Activated CD4-positive, alpha-beta T cell treated with anti-CD3 and anti-CD28 coated beads, Interleukin-2, amount 10 ng/mL, durations not matched to agents 24 days and 14 days (primary cell): ENCODE measurements at places on chromosomes 2 and 18.

DNA sequence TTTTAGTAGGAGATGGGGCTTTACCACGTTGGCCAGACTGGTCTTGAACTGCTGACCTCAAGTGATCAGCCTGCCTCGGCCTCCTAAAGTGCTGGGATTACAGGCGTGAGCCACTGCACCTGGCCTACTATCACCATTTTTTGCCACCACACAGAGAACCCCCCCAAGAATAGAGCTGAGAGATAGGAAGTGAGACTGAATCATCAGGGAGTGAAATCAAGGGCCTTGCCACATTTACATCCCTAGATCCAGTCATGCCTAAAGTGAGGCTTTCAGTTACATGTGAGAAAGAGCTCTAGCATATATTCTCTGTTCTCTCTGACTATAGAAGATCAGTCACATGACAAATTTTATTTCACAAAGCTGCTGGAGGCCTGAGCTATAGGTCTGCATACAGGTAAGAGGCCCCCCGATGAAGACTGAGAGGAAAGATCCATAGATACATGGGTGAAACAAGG is 28.0 kb upstream of the KCMF1 start:
- no peaks in the 10 kb centered on the region for H3K27me3 ChIP-seq
- H3K4me3 ChIP-seq: no peak overlapping the region
- H3K27ac ChIP-seq: peak overlapping the region; percentile 79
- peaks cover 22% of the 10 kb centered on the region for H3K36me3 ChIP-seq
- no peak for DNase-seq
- peaks cover 61% of the 10 kb centered on the region for H3K4me1 ChIP-seq

DNA sequence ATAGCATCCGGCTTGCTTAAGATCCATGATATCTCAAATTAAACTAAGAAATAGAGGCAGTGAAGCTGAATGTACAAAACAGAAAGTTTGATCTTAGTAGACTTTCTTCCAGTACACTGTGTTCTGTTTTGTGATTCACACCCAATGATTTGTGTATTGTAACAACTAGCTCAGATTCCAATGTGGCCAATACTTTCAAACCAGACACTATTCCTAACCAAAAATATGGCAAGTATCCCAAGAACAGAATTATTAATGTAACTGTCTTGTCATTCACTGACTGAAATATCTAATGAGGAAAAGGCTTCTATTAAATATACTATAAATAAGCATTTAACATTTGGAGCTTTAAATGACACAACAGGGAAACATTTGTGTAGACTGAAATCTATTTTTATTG is 299.1 kb downstream of the NRXN1 start:
- no peak overlapping the region for H3K4me3 ChIP-seq
- no peaks in the 10 kb centered on the region for H3K36me3 ChIP-seq
- DNase-seq: no peak

GRCh38 chr2:47534179-47534919 is 131.4 kb downstream of the MSH2 start:
- H3K4me1 ChIP-seq: peaks cover 2% of the 10 kb centered on the region
- no peaks in the 10 kb centered on the region for H3K36me3 ChIP-seq
- DNase-seq: no peak
- H3K27ac ChIP-seq: no peak overlapping the region
- H3K4me3 ChIP-seq: no peak overlapping the region

DNA sequence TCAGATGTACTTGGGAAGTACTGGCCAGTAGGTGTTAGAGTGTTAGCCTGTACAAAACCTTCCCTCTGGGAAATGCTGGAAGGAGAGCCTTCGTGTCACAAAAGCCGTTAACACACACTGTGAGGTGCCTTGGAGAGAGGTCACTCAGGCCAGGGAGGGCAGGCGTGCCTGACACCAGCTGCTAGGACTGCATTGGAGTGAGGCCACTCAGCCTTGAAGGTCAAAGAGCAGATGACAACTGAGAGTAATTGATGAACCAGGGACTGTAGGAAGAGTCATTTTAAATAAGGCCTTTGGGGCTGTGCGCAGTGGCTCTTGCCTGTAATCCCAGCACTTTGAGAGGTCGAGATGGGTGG is 45.4 kb downstream of the ASAP2 start:
- H3K27ac ChIP-seq: no peak overlapping the region
- no peaks in the 10 kb centered on the region for H3K27me3 ChIP-seq
- no peak for DNase-seq
- H3K4me3 ChIP-seq: no peak overlapping the region
- no peaks in the 10 kb centered on the region for H3K4me1 ChIP-seq
- H3K36me3 ChIP-seq: no peaks in the 10 kb centered on the region

GRCh38 chr2:12131975-12132374 is 385.5 kb downstream of the LPIN1 start:
- DNase-seq: no peak
- no peaks in the 10 kb centered on the region for H3K36me3 ChIP-seq

- no peak overlapping the region for H3K27ac ChIP-seq
- no peak overlapping the region for H3K4me3 ChIP-seq
- peaks cover 10% of the 10 kb centered on the region for H3K27me3 ChIP-seq
- no peak for DNase-seq
- H3K4me1 ChIP-seq: no peaks in the 10 kb centered on the region
These were observed 96.2 kb upstream of the PDE1A start for GRCh38 chr2:182522972-182523473.

DNA sequence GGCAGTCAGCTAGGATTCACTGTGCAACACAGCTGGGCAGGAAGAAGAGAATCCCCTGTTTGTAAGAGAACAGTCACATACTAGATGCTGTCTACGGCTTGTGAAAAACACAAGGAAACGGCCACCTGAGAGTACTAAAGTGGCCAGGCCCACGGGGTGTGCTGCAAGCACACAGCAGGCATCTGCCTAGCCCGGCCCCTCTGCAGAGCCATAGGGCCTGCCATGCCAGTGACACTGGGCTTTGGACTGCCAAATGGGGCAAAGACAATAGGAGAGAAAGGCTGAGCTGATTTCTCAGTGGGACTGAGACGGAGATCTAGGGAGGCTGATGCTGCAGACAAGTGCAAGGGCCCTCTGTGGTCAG is 10.3 kb downstream of the TUBB6 start:
- peaks cover 18% of the 10 kb centered on the region for H3K36me3 ChIP-seq
- no peaks in the 10 kb centered on the region for H3K27me3 ChIP-seq
- H3K27ac ChIP-seq: no peak overlapping the region
- H3K4me1 ChIP-seq: no peaks in the 10 kb centered on the region
- H3K4me3 ChIP-seq: no peak overlapping the region
- DNase-seq: no peak

DNA sequence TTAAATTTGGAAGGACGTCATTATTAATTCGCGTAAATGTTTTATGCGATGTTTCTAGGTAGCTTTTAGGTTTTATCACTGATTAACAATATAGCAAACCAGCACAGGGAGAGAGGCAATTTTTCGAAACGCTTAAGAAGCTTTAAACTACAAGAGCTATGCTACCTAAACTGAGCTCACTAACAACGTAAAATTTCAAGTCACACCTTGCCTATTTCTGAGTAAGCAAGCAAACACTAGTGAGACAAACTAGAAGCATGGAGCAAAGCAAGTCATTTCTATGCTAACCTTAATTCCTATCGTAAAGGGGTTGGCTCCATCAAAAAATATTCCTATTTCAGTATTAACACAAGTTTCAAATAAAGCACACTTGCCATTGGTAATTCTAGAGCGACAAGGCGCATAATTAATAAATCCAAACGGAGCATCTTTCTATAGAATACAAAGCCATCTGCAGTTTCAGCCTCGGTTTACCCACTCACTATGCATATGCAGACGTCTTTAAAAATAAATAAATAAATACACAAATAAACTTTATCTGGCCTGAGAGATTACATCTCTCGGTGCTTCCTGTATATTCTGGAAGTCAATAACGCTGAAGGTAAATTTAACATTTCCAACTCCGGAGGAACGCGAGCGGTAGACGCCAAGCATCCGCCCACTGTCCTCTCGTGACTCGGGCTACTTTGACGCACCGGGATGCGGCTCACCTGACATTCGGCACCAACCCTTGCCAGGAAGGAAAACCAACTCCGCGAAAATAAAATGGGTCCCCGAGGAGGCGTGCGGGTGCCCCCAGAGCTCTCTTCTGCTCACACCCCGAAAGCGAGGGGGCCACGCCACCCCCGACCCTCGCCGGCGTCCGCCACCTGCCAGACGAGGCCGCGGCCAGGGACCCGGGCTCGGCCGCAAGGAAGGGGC is 947 bp downstream of the ITSN2 start:
- H3K4me1 ChIP-seq: peaks cover 28% of the 10 kb centered on the region
- H3K27me3 ChIP-seq: no peaks in the 10 kb centered on the region
- peak overlapping the region; percentile 83 for H3K27ac ChIP-seq

GRCh38 chr2:49582946-49583345 is 428.6 kb upstream of the FSHR start:
- no peaks in the 10 kb centered on the region for H3K4me1 ChIP-seq
- no peaks in the 10 kb centered on the region for H3K27me3 ChIP-seq
- no peak overlapping the region for H3K4me3 ChIP-seq
- no peaks in the 10 kb centered on the region for H3K36me3 ChIP-seq
- no peak for DNase-seq
- H3K27ac ChIP-seq: no peak overlapping the region

GRCh38 chr18:50947899-50948298 is 19.9 kb upstream of the ELAC1 start:
- H3K4me1 ChIP-seq: no peaks in the 10 kb centered on the region
- no peak for DNase-seq
- H3K27me3 ChIP-seq: no peaks in the 10 kb centered on the region
- H3K4me3 ChIP-seq: no peak overlapping the region
- no peak overlapping the region for H3K27ac ChIP-seq

GRCh38 chr2:72425996-72426395 is 278.3 kb upstream of the CYP26B1 start:
- DNase-seq: no peak
- no peaks in the 10 kb centered on the region for H3K27me3 ChIP-seq
- no peak overlapping the region for H3K27ac ChIP-seq
- H3K36me3 ChIP-seq: no peaks in the 10 kb centered on the region

DNA sequence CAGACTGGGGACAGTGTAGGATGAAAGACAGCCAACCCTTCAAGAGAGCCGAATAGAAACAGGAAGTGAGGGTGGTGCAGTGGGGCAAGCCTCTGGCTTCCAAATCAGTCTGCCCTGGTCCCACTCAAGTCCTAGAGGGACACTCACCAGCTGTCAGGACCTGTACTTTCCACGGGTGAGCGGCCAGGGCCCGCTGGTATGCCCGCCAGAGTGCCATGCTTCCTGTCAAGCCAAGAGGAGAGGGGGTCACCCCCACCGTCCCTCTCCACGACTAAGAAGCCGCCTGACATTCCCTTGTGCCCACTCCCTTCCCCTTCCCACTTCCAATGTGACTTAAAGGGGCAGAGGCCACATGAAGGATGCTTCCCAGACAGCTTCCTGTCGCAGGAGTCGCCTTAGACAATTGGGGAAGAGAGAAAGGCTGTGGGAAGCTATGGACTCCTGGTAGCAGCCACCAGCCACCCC is 564 bp downstream of the MPV17 start:
- H3K4me3 ChIP-seq: peak overlapping the region; percentile 99
- peak overlapping the region; percentile 98 for H3K27ac ChIP-seq
- H3K4me1 ChIP-seq: peaks cover 15% of the 10 kb centered on the region
- H3K27me3 ChIP-seq: no peaks in the 10 kb centered on the region
- H3K36me3 ChIP-seq: peaks cover 26% of the 10 kb centered on the region

GRCh38 chr2:237073552-237073951 is 12.1 kb upstream of the COPS8 start:
- no peaks in the 10 kb centered on the region for H3K4me1 ChIP-seq
- no peak overlapping the region for H3K4me3 ChIP-seq

GRCh38 chr2:17615728-17616351 is 75.3 kb downstream of the VSNL1 start:
- H3K27ac ChIP-seq: no peak overlapping the region
- H3K36me3 ChIP-seq: no peaks in the 10 kb centered on the region
- no peaks in the 10 kb centered on the region for H3K4me1 ChIP-seq
- H3K27me3 ChIP-seq: peaks cover 7% of the 10 kb centered on the region
- no peak overlapping the region for H3K4me3 ChIP-seq
- DNase-seq: no peak
